Activated CD8-positive, alpha-beta memory T cell treated with anti-CD3 and anti-CD28 coated beads for 1 hour (primary cell): ENCODE measurements at places on chromosomes 3 and 15.

DNA sequence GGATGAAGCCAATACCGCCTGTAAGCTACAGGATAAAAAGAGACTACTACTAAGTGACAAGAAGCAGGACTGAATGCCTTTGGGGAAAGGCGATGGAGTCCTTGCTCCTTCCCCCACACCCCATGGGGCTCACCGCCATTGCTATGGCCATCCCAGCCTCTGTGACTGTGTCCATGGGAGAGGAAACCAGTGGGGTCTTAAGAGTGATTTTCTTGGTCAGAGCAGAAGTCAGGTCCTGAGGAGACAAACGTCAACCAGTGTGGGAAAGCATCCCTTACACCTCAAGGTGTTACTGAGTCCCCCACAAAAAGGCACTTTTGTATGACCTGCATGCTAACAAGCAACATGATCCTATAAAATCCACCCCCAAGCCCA is 913 bp downstream of the IMPDH2 start:
- DNase-seq, result no peak

DNA sequence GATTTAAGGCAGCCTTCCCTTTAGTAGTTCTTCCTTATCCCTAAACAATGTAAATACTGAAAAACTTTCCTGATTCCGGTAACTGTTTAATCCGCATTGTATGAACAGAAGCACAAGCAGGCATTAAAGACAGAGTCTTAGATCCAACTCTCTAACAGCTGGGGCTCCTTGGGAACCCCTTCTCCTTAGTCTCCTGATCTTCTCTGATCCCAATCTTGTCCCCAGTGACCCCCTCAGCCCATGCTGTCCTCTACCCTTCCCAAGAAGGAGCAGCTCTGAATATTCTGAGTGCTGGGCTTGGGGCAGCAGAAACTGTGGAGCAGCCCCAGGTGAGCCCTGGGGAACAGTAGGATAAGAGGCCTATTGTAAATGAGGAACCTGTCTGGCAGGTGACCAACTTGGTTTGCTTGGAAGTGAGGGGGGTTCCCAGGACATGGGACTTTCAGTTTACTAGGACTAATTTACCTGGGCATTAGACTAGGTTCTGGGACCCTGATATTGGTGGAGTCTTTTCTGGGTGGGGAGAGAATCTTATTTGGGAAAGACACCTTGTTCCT is 13.0 kb upstream of the SLC30A4 start:
- no peak for DNase-seq

DNA sequence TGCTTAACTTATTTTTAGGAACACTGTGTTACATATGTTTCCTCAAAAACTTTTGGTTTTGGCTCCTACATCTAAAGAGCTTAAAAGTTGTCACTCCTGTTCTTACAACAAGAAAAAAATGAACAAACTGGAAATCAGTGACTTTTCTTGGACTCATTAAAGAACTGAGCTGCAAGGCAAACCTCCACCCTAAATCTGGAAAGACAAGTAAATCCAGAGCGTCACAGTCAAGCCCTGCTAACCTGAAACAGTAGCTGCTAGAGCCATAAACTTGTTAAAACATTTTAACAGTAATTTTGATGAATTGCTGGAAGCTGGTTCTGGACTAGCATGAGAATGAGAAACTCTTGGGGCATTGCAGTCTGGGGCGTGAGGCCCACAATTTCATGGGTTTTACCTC is 350.5 kb upstream of the COL8A1 start:
- no peak for DNase-seq

GRCh38 chr3:64048631-64049061 is 25.4 kb upstream of the PSMD6 start:
- no peak for DNase-seq

- DNase-seq, result no peak
These were observed 33.5 kb downstream of the FAM174B start for GRCh38 chr15:92621972-92622533.

DNA sequence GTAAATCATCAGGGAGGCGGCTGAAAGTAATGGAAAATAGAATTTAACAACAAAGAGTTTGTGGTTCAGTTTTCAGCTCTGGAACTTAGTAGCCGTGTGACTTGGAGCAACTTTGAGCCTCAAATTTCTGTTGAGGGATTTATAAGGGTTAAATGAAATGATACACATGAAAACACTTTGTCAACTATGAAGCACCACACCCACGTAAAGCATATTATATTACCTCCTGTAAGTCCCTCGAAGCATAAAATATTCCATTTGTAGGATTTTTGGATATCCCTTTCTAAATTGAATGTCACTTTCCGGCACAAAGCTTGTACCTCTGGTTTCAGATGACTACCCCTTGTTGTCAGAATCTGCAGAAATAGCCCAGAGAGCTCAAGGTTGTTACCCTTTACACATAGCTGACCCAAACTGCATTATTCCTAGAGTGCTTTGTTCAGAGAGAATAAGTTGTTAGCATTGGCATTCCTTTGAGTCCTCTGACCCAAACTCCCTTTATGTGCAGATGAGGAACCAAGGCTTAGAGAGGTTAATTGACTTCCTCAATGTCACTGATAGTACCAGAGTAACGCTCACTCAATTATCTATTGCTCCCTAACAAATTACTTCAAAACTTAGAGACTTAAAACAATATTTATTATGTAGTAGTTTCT is 187.9 kb upstream of the UMPS start:
- DNase-seq, result no peak

DNA sequence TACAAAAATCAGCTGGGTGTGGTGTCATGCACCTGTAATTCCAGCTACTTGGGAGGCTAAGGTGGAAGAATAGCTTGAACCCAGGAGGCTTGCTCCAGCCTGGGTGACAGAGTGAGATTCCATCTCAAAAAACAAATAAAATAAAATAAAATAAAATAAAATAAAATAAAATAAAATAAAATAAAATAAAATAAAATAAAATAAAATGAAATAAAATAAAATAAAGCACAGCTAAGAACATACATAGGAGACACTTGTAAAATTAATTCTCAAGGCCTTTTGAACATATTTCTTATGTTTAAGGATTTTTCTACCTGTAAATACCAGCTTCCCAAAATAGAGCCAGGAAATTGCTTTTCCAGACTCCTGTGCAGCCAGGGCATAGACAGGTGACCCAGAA is 703.0 kb downstream of the ZPLD1 start:
- no peak for DNase-seq

DNA sequence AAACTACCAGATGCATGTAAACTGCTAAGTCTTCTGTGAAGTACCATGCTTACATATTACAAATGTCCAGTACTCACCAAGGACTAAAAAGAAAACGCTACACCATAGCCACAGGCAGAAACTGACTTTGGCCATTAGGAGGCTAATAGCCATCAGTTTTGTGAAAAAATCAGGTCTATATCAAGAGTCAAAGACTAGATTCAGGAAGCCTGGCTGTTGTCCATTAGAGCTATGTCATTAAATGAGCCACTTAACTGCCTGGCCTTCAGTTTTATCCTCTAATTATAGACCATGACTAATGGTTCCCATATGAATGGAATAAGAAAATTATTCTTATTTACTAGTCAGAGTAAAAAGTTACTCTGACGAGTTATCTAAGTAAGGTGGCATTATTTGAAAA is 144.1 kb downstream of the VPS13C start:
- DNase-seq, result no peak

DNA sequence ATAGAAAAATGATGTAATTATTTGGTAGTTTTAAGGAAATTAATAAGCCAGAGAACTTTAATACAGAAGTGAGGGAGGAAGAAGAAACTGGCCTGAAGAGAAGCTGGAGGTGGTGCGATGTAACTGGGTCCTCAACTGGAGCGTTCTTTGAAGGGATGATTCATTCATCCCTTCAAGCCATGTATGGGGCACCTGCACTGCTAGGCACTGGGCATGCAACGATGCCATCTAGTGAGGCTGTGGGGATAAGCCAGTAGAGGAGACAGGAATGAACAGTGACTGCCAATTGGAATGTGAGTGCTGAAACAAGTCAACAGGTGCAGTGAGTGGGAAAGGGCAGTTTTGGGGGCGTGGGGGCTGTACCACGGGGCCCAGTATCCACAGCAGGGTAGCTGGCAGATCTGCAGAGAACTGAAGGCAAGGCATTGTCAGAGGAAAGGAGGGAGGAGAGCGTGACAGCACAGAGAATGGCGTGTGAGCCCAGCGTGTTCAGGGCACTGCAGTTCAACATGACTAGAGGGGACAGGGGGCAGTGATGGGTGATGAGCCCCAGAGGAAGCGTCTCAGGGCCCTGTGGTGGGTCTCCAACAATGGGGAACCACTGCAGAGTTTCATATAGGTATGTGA is 3.8 kb upstream of the KIF23 start:
- no peak for DNase-seq

DNA sequence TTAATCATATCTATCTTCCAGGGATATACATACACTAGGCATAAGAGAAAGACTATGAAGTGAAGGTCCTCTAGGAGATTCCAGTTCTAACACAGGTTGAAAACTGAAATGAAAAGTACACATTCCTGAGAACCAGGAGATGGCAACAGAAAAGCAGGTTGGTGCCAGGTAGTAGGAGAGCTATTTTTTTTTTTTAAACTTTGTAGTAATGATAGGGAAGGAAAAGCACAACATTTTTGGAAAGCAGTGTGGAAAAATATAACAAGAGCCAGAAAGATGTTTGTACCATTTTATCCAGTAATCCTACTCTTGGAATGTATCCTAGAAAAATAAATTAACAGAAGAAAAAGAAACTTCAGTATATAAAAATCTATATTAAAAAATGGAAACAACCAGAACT is 189.9 kb downstream of the DTWD1 start:
- DNase-seq, result no peak

GRCh38 chr15:69538379-69538778 is 85.8 kb downstream of the RPLP1 start:
- DNase-seq, result no peak

DNA sequence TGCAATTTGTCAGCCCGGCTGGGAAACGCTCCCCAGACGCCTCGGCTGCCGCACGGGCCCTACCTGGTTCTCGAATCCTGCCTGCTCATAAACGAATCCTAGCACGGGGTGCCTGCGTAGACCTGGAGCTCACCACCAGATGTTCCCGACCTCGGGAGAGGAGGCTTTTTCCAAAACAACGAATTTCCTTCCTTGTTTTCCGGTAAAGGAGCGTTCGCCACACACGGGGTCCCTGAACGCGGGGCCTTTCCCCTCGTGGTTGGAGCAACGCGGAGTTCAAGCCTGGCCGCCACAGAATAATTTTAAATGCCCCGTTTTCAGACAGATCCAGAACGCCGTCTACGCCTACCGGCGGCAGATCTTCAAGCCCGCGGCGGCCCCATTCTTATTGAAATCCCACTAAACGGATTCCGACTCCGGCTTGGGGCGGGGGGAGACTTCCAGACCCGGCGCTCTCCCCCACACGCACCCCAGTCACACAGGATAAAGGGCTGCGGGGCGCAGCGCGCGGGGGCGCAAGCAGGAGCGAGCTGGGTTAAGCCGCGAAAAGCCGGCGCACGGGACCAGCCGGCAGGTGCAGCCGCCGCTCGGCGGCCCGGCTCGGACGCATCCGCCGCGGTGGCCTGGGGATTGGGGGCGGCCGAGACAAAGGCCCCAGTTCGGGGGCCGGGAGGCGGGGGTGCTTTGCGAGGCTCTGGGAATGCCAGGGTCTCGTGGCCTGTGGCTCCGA is 895 bp downstream of the GATA2 start:
- DNase-seq, result no peak
